Ecto neural progenitor cell (in vitro differentiated cells): ENCODE measurements at places on chromosomes 5 and 9.

DNA sequence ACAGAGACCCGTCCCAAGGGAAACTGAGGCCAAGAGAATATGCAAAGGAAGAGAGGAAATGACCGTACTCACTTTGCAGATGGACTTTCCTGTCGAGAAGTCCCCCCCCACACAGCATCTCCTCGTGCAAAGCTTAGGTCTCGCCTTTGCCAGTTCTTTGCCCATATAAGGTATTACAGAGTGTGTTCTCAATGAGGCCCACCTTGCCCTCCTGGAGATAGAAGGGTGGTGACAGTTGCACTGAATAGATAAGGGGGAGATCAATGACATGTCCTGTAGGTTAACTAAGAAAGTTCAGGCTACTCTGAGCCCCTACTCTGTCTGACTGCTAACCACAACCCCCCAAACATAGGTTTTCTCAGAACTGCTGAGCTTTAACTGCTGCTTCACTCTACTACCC lies 68.2 kb upstream of the SPTLC1 start:
- no peak for DNase-seq

DNA sequence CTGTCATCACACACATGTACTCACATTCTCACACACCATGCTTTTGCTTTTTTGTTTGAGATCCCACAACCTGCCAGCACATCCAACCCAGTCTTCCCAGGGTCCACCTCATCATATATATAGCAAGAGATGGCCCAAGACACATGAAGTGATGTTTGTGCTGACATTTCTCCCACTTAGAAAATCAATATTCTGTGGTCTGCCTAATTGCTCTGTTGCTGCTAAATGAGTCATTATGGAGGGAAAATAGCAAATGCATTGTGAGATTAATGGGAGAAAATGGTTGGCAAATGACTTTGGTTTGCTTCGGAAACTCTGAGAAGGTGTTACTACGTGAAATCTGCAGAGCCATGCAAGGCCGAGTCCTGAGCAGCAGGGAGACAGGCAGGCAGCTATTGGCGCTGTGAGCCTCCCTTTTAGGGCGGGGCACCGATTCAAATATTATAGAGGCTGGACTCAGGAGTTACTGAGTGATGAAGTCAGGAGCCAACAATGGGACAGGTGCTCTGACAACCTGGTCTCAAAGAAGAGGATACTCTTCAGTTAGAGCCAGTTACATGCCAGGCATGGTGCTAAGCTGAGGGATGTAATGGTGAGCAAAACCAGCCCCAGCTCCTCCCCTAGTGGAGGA lies 62.8 kb downstream of the DAB2IP start:
- no peak for DNase-seq

GRCh38 chr9:93245437-93245970 lies 61.6 kb downstream of the WNK2 start:
- DNase-seq = no peak

GRCh38 chr5:126801992-126802294 lies 25.0 kb downstream of the LMNB1 start:
- no peak for DNase-seq

GRCh38 chr5:39213447-39214207 lies 5.7 kb downstream of the FYB1 start:
- no peak for DNase-seq

GRCh38 chr5:111070272-111071134 lies 1.0 kb upstream of the TSLP start:
- DNase-seq = peak; percentile 77

- no peak for DNase-seq
These were observed 349.2 kb upstream of the CDH9 start for GRCh38 chr5:27387535-27388073.

DNA sequence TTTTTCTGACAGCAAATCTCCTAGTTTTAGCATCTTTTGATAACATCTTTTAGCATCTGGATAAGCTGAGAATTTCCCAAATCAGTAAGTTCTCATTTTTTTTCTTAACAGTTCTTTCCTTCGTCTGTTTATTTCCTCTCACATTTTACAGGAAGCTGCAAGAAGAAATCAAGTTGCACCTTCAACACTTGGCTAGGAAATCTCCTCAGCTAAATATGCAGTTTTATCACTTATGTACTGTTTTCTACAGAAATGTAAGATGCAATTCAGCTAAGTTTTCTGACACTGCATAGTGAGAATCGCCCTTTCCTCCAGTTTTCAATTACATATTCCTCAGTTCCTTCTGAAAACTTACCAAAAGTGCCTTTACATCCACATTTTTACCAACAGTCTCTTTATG lies 59.0 kb upstream of the MSX2 start:
- DNase-seq = no peak

DNA sequence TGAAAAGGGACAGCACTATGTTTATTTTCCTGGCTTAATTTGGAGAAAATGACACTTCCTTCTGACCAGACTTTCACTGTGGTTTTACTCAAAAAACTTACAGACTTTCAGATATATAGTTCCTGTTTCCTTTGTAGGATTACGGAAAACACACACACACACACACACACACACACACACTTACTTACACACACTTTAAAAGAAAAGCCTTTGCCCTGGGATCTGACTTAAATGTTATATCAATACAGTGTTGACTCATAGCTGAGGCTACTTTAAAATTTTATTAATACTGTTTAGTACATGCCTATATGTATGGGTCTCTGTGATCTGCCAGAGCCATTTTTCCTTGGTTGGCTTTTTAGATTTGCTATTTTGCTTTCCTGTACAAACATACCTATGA lies 758.3 kb downstream of the DNAH5 start:
- DNase-seq = no peak

- no peak for DNase-seq
These were observed 58.5 kb downstream of the ATP10B start for GRCh38 chr5:160793530-160793899.

- no peak for DNase-seq
These were observed 6.2 kb downstream of the RBM22 start for GRCh38 chr5:150694612-150695011.

DNA sequence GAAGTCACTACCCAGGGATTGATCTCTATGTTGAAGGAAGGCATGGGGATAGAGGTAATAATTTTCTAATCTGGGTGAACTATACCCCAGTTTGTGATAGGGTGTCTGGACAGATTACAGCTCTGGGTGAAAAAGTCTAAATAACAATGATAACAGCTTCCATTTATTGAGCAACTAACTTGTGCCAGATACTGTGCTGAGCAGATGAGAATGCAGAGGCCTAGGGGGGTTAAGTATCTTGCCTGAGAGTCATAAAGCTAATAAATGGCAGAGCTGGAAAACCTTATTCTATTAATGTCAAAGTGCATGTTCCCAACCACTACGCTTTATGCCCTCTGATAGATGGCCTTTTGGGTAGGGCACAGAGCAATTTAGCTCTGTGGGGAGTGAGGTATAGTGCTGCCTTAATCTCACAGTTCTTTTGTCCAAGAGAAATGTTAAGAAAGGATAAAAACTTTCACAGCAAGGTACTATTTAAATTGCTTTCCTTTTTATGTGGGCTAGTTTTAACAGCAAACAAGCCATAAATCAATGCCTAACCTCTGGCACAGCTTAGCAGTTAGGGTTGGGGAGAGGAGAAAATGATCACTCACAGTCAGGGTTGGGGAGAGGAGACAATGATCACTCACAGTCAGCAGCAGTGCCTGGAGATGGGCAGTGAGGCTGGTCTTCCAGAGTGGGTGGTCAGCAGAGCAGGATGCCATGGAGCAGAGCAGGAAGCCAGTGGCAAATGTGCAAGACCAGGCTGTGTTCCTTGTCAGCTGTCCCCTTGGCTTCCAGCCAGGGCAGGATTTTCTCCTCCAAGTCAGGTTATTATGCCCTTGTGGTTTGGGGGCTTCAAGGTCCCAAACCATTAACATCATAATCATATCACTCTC lies 187.0 kb downstream of the CARTPT start:
- DNase-seq = no peak

DNA sequence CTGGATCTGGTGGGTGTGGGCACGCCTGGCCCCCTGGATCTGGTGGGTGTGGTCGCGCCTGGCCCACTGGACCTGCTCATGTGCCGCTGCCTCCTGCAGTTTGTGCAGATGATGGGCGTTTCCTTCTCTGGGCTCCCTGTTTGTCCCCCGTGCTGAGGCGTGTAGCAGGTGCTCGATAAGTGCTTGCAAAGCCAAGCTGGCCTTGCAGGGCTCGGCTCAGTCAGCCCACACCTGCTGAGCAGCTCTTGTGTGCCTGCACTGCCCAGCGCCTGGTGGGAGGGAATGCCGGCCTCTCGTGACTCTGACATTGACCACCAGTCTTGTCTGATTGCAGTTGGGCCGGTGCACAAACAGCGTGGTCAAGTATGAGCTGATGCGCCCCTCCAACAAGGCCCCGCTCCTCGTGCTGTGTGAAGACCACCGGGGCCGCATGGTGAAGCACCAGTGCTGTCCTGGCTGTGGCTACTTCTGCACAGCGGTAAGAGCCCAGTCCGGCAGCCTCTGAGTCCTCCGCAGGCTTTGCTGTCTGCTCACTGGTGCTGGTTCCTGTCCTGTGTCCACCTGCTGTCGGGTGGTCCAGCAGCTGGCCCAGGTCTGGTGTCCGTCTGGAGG lies 102.7 kb upstream of the CACNA1B start:
- no peak for DNase-seq

DNA sequence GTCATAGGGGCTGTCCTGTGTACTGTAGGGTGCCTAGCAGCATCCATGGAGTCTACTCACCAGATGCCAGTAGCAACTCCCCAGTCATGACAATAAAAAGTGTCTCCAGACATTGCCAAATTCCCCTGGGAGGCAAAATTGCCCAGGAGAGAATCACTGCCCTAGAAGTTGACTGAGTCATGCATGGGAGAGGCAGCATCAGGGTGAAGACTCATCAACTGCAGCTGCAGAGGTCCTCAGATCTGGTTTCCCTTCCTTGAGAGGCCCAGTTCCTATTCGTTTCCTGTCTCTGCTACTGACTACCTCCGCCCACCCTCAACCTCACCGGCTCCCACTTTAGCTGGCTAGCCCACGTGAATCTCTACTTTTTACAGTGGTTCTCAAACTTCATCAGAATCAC lies 88.6 kb upstream of the AGXT2 start:
- no peak for DNase-seq

DNA sequence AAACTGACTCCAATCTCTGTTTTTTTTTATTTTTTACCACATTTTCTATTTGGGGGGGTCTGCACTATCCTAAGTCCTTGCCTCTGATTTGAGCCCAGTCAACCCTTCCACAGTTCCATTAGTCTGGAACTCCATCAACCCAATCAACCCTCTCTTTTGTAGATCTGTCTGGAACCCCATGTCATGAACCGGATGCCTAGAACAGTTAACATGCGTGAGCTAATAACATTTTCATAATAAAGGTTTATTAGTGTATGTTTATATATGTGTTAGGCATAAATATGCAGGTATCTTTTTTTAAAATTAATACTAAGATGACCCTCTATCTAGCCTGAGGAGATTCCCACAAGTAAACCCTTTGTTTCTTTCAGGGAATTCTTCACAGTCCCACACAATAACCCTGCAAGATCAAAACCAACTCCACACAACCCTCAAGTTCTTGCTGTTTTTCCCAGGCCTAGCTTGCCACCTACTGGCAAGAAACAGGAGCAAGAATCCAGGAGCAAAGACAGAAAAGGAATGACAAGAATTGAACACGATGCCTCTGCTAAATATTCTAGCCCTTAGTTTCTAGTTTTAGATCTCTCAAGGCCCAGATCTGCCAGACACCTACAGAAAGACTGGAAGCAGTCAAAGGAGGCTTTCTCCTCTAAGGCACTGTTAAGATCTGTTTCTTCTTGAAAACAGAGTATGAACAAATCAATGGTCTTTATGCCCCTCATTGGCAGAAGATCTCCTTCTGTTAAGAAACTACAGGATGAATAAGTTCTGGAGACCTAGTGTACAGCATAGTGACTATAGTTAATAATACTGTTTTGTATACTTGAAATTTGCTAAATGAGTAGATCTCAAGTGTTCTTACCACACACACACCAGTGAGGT lies 100.4 kb downstream of the TRIM36 start:
- peak; percentile 51 for DNase-seq

GRCh38 chr5:178895615-178896571 lies at the start of gene ZFP2:
Gene ZFP2 (plus strand): TSS chr5:178895913. CDS start chr5:178931314, 35,401 bp downstream.
- peak; percentile 83 for DNase-seq

- DNase-seq = peak; percentile 81
These were observed 588 bp downstream of the TRAF2 start for GRCh38 chr9:136886610-136887597.
